ENCODE measurements at places on chromosomes 1 and 21.
A peak's percentile ranks its signal among the peaks of the same experiment; 100 is the strongest.

- DNase-seq = no peak
Observed at GRCh38 chr1:43687301-43688108, 19.8 kb upstream of the ST3GAL3 start.

GRCh38 chr1:59541161-59541560, 244.3 kb downstream of the FGGY start:
- no peak for DNase-seq

- DNase-seq = no peak
Observed at GRCh38 chr1:84892705-84893618, at the start of gene LPAR3. Gene LPAR3 (minus strand): TSS chr1:84893206. CDS start chr1:84866120, 27,086 bp downstream.

- DNase-seq = no peak
Observed at GRCh38 chr1:193827516-193827915, 641.1 kb upstream of the B3GALT2 start.

- DNase-seq = no peak
Observed at GRCh38 chr1:92445865-92446264, 40.9 kb downstream of the GFI1 start.

GRCh38 chr1:209218113-209218512, 365.4 kb upstream of the CAMK1G start:
- DNase-seq = no peak

GRCh38 chr1:95640746-95641145, 406.7 kb downstream of the RWDD3 start:
- no peak for DNase-seq

GRCh38 chr1:185973645-185974044, 239.5 kb downstream of the HMCN1 start:
- no peak for DNase-seq

GRCh38 chr1:112048421-112048820, 59.0 kb upstream of the KCND3 start:
- DNase-seq = no peak

GRCh38 chr1:151982300-151983005, 11.2 kb downstream of the S100A10 start:
- DNase-seq = no peak

DNA sequence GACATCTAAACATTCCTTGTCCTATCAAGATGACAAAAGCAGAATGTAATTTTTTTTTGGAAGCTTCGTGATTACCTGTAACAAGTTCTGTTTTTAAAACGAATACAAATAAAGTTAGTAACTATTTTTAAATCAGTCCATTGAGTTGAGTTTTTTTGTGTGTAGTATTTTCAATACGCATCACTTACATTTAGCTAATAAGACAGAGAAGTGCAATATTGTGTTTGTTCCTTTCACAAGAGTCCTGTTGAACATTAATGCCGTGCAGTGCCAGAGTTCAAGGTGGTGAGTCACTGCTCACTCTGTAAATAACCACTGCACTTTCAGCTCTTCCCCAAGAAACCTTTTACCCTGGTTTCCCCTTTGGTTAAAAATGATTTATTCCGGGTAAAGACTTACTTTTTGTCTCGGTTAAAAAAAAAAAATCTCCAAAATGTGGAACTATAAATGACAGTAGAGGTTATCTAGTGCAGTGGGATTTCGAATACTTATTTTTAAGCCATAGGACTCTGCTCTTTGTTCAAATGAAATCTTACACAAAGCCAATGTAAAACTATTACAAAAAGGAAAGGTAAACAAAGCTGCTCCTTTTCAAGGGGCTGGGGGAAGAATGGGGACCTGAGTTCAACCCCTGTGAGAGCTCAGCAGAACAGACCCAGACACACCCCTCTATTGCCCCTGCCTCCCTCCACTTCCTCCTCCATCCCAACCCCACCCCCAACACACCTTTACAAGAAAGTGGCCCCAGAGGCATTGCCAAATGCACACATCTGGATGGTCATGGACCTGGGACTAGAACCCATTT, 14.8 kb upstream of the NCMAP start:
- peak; percentile 54 for DNase-seq

- no peak for DNase-seq
Observed at GRCh38 chr1:81477710-81478109, 323.0 kb upstream of the ADGRL2 start.

DNA sequence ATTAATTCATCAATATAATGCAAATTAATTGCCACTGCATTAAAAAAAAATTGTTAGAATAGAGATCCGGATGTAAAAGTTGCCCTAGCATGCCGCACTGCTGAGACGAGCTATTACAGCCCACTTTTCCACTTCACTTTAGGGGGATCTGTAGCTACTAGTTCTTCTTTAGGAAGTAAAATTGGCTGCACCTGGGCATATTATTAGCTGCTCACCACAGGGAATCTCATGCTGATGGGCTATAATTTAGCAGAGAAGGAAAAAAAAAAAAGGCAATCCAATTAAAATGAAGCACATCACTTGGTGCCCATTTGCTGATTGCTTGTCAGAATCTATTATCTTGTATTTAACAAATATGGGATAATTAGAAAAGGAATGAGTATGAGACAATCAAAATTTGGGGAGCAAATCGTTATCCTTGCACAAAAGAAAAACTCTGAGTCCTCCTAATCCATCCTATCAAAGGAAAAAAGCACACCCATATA, 233.4 kb downstream of the DSCAM start:
- DNase-seq = no peak

All from lower leg skin (tissue), 4 donors.